ENCODE measurements at places on chromosomes 7 and 10.

DNA sequence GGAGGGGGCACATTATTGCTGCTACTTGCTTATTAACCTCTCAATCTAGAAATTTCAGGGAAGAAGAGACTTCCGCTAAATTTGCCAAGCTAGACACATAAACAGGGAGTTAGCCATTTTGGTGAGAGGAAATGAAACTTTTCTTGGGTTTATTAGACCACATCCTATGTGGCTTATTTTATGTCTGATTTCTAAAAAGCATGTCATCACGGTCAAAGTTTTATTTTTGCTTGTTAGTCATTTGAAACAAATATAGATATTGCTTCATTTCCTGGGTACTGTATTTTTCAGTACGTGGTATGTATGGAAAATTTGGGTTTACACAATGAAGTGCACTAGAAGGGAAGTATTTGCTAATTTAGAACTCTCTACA lies 144.1 kb downstream of the TCF7L2 start:
- no peak for DNase-seq

GRCh38 chr10:80460399-80461207 lies 6.5 kb downstream of the TSPAN14 start:
- DNase-seq, result no peak

- peak; percentile 14 for DNase-seq
Observed at GRCh38 chr10:92914478-92915325, 66.4 kb downstream of the EXOC6 start.

DNA sequence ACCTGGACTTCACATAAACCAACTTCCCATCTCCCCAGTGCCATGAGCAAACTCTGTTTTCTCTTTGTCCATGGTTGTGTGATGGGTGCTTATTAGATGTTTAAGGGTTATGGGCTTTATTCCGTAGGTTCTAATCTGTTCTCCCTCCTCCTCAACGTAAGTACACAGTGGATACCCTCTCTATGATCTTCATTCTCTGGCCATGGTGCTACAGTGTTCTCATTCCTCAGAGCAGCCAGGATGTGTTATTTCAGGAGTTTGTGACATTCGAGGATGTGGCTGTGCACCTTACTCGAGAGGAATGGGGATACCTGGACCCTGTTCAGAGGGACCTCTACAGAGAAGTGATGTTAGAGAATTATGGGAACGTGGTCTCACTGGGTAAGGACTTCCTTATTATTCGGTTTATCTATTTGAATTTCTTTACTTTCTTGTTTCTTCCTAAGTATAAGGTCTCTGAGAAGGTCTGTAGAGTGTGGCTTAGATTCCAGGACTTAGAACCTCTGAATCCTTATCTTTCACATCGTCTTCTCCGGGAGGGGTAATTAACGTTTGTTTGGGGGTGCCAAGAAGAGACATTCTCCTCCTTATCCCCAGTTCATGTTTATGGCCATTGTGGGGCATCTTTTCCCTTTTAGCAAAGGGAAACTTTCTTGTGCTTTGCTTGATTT lies 3.8 kb downstream of the ZNF655 start:
- no peak for DNase-seq

DNA sequence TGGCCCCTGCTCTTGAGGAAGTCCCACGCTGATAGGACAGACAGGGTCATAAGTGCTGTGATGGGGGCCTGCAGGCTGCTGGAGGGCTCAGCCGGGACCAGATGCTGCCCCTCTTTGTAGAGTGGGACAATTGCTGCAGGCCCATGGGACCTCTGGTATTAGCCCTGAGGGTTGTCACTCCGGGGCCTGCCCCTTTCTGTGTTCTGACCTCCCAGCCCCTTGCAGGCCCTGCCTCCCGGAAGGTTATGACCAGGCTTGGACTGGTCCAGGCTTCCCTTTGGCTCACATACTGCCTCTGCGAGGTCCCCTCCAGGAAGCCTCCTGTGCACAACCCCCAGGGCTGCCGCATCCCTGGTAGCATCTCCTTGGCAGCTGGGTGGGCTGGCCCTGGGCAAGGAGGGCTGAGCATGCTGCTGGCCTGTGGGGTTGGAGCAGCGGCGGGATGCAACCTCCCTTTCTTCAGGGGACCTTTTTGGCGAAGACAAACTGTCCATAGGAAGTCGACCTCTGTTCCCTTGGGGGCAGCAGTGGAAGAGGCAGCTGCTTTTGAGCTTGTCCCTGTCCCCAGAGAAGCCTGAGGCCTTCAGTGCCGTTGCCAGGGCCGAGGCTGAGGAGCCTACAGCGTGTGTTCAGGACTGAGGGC lies 8.8 kb downstream of the LIMK1 start:
- DNase-seq, result no peak

DNA sequence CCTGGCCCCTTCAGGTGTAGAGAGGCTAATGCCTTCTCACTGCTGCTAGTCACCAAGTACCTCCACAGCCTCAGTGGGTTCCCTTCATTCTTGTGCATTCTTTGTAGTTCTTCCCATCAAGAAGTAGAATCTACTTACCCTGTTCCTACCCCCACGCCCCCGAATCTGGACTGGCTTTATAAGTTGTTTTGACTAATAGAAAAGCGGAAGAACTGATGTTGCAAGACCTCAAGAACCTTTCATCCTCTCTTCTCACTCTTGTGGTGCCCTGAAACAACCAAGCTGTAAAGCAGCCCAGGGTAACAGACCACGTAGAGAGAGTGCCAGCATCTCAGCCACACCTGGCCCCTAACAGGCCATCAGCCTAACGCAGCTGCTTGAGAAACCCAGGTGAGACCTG lies 23.2 kb upstream of the LAMB1 start:
- DNase-seq, result no peak

GRCh38 chr10:116232613-116233012 lies 40.4 kb downstream of the GFRA1 start:
- no peak for DNase-seq

DNA sequence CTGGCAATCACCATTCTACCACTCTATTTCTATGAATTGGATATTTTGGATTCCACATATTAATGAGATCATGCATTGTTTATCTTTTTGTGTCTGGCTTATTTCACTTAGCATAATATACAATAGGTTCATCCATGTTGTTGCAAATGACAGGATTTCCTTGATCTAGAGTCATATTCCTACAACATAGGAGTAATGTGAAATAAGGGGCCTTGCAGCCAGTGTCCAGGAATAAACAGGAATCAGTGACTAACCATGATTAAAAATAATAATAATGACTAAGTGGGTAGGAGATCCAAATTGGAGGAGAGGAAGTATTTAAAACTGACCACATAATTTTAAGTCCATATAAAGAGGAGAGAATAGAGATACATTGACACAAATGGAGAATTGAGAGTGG lies 49.9 kb downstream of the SCIN start:
- DNase-seq, result no peak

GRCh38 chr10:30862486-30862885 lies 169.2 kb downstream of the ZNF438 start:
- no peak for DNase-seq

- DNase-seq, result peak; percentile 87
Observed at GRCh38 chr7:158077934-158078910, 509.4 kb downstream of the PTPRN2 start.

DNA sequence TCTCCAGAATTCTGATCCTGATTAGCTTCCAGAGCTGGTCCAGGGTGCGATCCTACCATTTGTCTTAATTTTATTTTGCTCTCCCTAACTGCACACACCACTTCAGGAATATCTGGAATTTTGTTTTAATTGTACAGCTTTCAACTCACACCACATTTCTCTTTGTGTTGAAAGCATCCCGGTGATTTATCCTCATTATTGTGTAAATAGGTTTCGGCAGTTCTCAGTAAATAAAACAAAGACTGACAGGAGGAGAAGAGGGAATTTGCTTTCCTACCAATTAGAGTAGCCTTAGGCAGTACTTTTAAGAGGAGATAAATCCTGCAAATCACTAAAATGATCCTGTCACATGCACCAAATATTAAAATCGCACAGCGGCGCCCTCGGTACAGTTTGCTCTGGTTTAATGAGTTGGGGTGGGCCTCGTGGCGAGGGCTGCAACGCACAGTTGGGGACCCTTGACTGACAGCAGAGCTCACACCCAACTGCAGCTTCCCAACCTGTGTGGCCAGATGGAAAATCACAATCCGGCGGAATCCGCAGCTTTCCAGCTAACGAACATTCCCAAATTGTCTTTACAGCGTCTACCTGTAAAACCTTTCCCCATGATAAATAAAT lies 62.6 kb downstream of the EBF3 start:
- no peak for DNase-seq

DNA sequence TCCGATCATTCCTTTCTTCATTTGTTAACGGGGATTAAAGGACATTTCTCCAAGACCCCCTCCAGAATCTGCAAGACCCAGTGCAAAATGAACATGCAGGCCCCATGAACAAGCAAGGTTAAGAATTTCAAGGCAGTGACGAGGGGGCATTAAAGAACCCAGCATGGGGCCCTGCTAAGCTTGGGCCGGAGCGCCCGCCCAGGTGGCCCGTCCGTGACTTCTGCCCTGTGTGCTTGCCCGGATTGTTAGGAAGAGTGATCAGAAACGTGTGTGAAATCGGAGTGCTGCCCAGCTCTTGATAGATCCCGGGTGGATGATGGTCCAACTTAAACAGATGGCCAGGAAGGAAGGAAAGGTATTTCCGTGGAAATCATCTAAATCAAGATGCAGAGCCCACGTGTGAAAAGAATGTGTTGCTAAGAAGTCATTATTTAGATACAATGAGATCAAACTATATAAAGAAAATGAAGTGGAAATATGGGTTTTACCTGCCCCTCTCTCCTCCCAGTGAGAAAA lies 213.6 kb downstream of the KLF6 start:
- no peak for DNase-seq

GRCh38 chr7:83469076-83469475 lies 179.9 kb downstream of the SEMA3E start:
- no peak for DNase-seq

DNA sequence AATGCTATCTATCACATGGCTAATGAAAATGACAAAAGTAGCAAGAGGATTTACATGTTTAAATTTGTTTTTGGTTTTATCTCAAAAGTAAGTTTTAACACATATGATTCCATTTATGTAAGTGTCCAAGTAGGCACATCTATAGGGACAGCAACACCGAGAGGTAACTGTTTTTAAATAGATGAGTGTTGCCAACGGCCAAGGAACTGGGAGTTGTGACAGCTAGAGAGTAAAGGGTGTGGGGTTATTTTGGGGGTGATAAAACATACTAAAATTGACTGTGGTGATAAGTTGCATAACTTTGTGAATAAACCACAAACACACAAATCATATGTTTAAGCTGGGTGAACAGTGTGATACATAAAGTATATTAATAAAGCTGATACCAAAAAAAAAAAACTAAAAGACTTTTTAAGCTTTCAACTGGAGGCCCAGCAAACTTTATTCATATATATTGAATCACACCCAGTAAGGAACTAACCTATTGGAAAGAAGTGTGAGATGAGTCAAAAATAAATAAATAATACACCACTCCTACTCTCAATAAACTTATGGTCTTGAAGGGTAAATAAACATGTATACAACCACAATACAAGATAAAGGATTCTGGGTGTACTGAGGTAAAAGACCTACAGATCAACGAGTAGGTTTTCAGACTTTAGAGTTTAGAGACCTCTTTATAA lies 33.0 kb downstream of the LRRC72 start:
- no peak for DNase-seq

DNA sequence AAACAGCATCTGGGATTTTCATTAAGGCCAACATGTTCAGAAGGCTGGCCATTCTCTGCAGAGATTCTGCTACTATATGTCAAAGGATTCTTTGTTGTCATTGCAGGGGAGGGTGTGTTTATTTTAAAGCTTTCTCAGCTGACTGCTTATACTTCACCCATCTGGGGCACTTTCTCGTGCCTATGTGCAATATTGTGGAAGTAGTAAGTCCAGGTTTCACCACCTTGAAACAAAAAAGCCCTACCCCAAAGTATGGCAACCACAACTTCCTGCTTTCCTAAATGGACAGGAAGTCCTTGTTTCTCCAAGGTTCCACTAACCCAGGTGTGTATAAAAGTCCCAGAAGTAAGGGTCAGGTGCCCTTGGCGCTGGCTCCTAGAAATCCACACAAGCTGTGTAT lies 58.7 kb upstream of the COL1A2 start:
- DNase-seq, result no peak

DNA sequence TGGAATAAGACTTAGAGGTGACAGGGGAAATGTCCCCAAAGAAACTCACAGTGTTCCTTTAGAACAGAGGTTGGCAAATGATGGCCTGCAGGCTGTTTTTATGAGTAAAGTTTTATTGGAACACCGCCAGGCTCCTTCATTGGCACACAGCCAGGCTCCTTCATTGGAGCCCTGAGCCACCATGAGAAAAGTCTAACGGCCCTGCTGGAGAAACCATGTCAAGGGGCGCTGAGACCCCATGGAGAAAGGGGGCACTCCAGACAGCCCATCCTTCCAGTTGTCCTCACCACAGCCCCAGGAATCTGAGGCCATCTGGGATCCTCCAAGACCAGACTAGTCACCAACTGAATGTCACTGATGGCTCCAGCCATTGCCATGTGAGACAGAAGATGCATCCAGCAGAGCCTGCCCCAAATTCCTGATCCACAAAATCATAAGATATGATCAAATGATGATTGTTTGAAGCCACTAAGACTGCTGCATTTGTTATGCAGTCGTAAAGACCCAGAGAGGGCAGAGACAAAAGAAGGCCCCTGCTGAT lies 88.2 kb upstream of the GPR26 start:
- no peak for DNase-seq

GRCh38 chr7:98879198-98879978 lies 1.1 kb downstream of the TRRAP start:
- DNase-seq, result no peak

- DNase-seq, result no peak
Observed at GRCh38 chr10:4684434-4684833, 141.6 kb upstream of the AKR1E2 start.

GRCh38 chr10:17563452-17563851 lies 53.7 kb downstream of the HACD1 start:
- no peak for DNase-seq

All from NCI-H187 treated with DMSO at 0.1 percent for 48 hours (cell line).